GM23338 (cell line): ENCODE measurements at places on chromosomes 3 and 15. TPM values are rescaled to one million over a fixed set of nuclear protein-coding genes. Genes with fewer than 3 reads are reported as not detected.

- H3K36me3 ChIP-seq, result peaks cover 54% of the 10 kb centered on the region
- H3K27me3 ChIP-seq, result no peaks in the 10 kb centered on the region
- H3K4me3 ChIP-seq, result no peak overlapping the region
- no peaks in the 10 kb centered on the region for H3K4me1 ChIP-seq
- H3K27ac ChIP-seq, result 0 out of 2 replicates have a peak overlapping the region, but pooled peaks have one; percentile 15
These were observed 35.1 kb upstream of the CSPG5 start for GRCh38 chr3:47613722-47614121.

DNA sequence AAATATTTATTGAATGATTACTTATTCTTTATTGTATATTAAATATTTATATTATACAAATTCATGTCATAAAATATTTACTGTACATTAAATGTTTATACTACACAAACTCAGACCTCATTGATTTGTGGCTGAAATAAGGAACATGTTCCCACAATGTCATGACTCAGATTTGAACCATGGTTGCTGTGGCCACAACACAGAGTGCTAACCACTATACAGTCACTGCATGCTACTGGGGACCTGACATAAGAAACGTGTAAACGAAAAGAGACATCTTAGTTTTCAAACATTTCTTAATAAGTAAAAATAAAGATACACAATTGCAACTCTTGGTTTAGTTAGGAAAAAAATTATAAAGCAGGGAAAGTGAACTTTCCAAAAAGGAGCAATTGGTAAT lies 99.1 kb upstream of the AGTR1 start:
- no peak overlapping the region for H3K27ac ChIP-seq
- no peaks in the 10 kb centered on the region for H3K36me3 ChIP-seq
- H3K4me1 ChIP-seq, result no peaks in the 10 kb centered on the region

DNA sequence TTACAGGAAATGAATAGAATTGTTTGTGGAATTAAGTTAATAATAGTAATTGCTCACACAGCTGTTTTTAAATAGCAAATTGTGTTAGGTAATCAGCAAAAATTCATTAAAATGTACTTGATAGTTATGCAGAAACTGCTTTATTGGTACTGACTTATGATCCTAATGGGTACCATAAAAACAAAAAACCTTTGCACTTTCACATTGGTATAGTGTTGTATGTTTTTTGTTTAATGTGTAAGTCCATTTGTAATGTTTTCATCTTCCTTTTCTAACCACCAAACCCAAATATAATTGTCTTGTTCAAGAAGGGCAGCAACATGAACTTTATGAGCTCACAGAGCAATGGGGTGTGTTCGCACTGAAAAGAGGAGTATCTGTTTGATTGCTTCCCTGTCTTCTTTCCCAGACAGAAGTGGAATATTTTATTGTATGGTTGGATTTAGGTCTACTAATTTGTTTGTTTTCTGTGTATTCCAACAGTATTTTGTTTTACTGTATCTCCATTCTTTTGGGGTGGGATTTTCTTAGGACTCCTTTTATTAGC lies 135.8 kb downstream of the TCF12 start:
- no peak for DNase-seq
- no peaks in the 10 kb centered on the region for H3K36me3 ChIP-seq
- no peaks in the 10 kb centered on the region for H3K27me3 ChIP-seq
- no peak overlapping the region for H3K4me3 ChIP-seq

DNA sequence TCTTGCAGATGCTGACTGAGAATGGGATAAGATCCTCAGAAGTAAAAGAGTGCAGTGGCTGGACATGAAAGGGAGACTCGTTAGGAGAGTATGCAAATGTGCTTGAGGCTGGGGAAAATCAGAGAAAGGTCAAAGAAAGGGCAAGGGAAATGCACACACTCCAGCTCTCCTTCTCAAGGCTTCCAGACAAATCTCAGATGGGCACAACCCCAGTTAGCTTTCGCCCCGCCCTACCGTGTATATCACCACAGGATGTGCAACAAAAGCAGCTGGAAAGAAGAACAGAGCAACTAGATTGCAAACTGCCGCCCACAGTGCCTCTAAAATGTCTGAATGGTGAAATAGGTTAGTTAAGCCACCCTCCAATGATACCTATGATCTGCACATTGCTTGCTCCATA lies 63.9 kb downstream of the CERS3 start:
- H3K4me1 ChIP-seq, result peaks cover 10% of the 10 kb centered on the region; the same call in 1 of the 2 replicates
- H3K36me3 ChIP-seq, result no peaks in the 10 kb centered on the region

SPTSSB gene
- total RNA-seq, result 33.0 and 33.5 TPM in 2 replicates

DNA sequence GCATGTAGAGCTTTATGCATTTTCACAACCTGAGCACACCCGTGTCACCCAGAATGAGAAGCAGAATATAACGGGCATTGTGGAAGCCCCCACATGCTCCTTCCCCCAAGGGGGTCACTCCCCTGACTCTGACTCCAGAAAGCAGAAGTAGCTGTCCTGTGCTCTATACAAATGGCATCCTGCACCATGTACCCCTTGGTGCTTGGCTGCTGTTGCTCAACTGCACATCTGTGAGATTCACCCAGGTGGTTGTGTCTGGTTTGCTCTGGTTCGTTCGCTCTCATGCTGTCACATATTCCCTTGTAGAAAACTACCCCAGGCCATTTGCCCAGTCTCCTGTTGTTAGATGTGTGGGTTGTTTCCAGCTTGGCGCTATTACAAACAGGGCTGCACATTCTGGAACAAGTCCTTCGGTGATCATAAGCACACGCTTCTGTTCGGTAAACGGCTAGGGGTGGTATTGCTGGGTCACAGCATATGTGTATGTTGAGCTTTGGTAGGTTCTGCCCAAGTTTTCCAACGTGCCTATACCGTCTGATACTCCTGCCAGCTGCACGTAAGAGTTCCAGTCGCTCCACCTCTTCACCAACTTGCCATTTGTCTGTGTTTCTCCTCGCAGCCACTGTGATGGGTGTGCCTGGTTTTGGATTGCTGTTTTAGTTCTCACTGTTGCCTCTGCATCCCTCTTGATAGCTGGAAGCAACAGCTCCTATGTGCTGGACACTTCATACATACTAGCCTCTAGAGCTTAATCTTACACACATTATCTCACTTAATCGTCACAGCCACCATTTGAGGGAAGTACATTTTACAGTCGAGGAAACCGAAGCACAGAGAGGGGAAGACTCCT lies 65.4 kb upstream of the SLC6A6 start:
- H3K4me3 ChIP-seq, result no peak overlapping the region
- H3K27ac ChIP-seq, result no peak overlapping the region
- peaks cover 4% of the 10 kb centered on the region for H3K4me1 ChIP-seq
- H3K36me3 ChIP-seq, result no peaks in the 10 kb centered on the region
- no peak for DNase-seq
- no peaks in the 10 kb centered on the region for H3K27me3 ChIP-seq

- H3K4me3 ChIP-seq, result no peak overlapping the region
- H3K27ac ChIP-seq, result no peak overlapping the region
- no peak for DNase-seq
- no peaks in the 10 kb centered on the region for H3K36me3 ChIP-seq
- no peaks in the 10 kb centered on the region for H3K27me3 ChIP-seq
- no peaks in the 10 kb centered on the region for H3K4me1 ChIP-seq
These were observed 525.1 kb downstream of the PDCD6IP start for GRCh38 chr3:34323517-34323916.

DNA sequence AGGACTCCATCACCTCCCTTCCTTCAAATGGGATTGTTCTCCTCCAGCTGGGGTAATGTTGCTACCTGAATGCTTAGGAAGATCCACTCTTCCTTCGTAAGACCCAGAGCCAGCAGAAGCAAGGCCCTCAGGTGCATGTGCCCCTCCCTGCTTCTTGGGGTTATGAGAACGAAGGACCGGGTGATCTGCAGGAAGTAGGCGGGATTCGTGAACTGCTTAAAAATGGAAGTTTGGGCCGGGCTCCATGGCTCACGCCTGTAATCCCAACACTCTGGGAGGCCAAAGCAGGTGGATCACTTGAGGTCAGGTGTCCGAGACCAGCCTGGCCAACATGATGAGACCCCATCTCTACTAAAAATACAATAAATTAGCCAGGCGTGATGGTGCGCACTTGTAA lies 8.0 kb downstream of the TLR9 start:
- peaks cover 15% of the 10 kb centered on the region for H3K36me3 ChIP-seq
- no peak for DNase-seq
- peaks cover 3% of the 10 kb centered on the region for H3K4me1 ChIP-seq
- no peaks in the 10 kb centered on the region for H3K27me3 ChIP-seq
- no peak overlapping the region for H3K27ac ChIP-seq

DNA sequence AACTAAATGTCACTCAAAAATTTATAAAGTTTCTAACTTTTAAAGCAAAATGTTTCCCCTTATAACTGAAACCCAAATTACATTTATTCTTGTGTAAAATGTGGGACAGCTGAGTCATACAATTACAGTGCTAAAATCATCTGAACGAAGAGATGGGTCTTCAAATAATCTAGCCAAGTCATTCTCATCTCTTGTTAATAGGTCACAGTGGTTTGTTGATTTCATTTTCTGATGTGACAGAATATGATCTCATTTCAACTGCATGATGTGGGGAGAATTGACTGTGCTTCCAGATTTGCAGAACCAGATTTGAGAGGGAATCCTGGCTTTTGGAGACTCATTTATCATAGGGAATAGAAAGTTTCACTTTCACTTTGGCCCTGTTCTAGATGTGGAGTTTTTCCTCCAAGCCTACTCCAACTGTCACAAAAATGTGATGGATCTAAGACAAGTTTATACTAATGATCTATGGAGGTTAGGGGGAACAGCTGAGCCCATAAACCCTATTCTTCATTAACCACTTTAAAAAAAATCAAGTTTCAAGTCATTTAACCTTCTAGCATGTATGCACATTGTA lies 685.0 kb downstream of the PDCD6IP start:
- no peaks in the 10 kb centered on the region for H3K27me3 ChIP-seq
- H3K4me3 ChIP-seq, result no peak overlapping the region
- no peaks in the 10 kb centered on the region for H3K4me1 ChIP-seq
- DNase-seq, result no peak
- H3K27ac ChIP-seq, result no peak overlapping the region

COL6A5 gene
- 0.03 TPM in 1 of 2 replicates, not detected in the other for total RNA-seq

LMLN gene
- total RNA-seq, result 2.9 and 4.3 TPM in 2 replicates

GRCh38 chr3:139491027-139491700 lies 14.8 kb upstream of the RBP2 start:
- H3K27me3 ChIP-seq, result no peaks in the 10 kb centered on the region
- no peaks in the 10 kb centered on the region for H3K36me3 ChIP-seq
- peak; percentile 19 for DNase-seq

FAM81A gene
- 1.7 and 4.1 TPM in 2 replicates for total RNA-seq

GRCh38 chr15:50828610-50829206 lies 63.2 kb upstream of the SPPL2A start:
- no peak overlapping the region for H3K4me3 ChIP-seq
- peaks cover 2% of the 10 kb centered on the region for H3K4me1 ChIP-seq
- H3K27me3 ChIP-seq, result no peaks in the 10 kb centered on the region

- no peak overlapping the region for H3K27ac ChIP-seq
- no peaks in the 10 kb centered on the region for H3K4me1 ChIP-seq
- no peaks in the 10 kb centered on the region for H3K36me3 ChIP-seq
- H3K4me3 ChIP-seq, result no peak overlapping the region
- H3K27me3 ChIP-seq, result no peaks in the 10 kb centered on the region
- DNase-seq, result no peak
These were observed 69.4 kb upstream of the PLXNA1 start for GRCh38 chr3:126913524-126913923.

DNA sequence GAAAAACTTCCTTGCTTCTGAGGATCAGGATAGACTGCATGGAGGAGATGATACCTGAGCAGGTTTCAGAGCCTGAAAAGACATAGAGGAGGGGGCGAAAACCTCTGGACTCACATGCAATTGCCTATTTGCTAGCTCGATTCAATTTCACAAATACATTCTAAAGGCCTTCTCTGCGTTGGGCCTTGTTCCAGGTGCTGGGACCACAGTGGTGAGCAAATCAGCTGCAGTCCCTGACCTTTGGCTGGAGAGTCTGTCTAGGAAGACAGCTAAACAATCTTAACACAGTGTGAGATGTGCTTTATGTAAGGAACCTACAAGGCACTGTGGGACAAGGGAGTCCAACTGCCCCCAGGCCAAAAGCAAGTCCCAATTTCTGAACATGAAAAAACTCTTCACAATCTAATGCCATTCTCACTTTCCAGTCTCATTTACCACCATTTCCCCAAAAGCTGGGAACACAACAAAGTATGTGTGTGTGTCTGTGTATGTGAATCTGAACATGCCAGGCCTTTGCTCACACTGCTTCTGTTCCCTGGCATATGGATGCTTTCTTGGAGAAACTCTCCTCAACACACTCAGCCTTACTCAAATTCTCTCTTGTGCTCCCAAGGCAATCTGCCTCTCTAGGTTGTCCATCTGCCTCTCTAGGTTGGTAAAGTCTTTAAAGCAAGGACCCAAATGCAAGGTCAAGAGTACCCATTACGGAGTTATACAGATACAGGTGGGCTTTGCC lies 2.1 kb upstream of the PCCB start:
- no peak overlapping the region for H3K4me3 ChIP-seq
- H3K27me3 ChIP-seq, result no peaks in the 10 kb centered on the region
- DNase-seq, result no peak
- H3K36me3 ChIP-seq, result no peaks in the 10 kb centered on the region

LDHAL6B gene
- total RNA-seq, result not detected in 2 replicates

CKMT1A gene
- 16.0 and 27.3 TPM in 2 replicates for total RNA-seq

DNA sequence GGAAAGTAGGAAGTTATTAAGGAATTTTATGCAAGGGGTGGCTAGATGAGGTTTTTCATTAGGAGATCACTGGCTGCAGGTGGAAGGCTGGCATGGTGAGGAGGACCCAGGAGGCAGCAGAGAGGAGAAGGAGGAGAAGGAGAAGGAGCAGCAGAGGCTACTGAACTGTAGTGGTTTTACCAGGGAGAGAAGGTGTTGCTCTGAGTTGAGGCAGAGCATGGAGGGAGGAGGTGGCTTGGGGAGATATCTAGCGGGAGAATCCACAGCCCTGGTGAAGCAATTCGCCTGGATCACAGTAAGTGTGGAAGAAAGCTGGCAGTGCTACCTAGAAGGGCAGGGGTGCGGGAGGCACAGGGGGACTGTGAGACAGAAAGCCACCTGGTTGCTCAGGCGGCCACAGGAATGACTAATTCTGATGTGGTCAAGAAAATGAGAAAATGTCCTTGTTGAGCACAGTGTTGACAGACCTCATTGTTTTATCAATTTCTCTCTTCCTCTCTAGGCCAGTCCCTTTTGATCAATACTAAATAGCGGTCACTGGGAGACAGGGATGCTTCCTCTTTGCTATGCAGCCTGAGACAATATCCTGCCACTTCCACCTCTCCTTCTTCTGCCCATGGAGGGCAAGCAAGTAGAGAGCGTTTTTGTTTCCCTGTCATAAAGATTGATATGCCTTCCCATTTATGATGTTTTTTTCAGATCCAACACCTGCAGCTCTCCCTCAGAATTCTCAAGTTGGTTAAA lies 94.6 kb downstream of the EEFSEC start:
- H3K27me3 ChIP-seq, result no peaks in the 10 kb centered on the region
- H3K4me1 ChIP-seq, result no peaks in the 10 kb centered on the region
- H3K27ac ChIP-seq, result no peak overlapping the region

MAP2K1 gene
- 68.5 and 73.9 TPM in 2 replicates for total RNA-seq

DNA sequence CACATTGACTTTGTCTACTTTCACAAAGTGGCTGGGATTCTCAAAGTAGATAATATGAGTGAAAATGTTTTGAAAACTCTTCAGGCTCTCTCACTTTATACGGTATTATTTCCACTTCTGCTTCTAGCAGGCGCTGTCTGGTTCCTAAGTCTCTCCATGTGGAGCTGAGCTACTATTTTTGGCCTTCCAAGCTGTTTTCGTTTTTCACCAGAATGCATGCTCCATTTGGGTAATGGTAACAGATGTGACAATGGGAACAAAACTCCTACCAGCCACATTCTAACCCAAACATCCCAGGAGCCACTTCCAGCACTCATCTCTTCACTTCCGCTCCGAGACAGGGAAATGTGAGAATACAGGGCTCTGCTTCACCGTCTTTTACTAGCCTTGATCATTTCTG lies 586.7 kb downstream of the NTRK3 start:
- no peaks in the 10 kb centered on the region for H3K4me1 ChIP-seq
- H3K27ac ChIP-seq, result no peak overlapping the region
- DNase-seq, result no peak

PPARG gene
- 0.42 TPM in 1 of 2 replicates, not detected in the other for total RNA-seq

- H3K27me3 ChIP-seq, result no peaks in the 10 kb centered on the region
- H3K4me1 ChIP-seq, result no peaks in the 10 kb centered on the region
- DNase-seq, result no peak
These were observed 29.1 kb upstream of the ONECUT1 start for GRCh38 chr15:52819253-52819652.
